ENCODE measurements at places on chromosomes 1 and 21.
A peak's percentile ranks its signal among the peaks of the same experiment; 100 is the strongest.

DNA sequence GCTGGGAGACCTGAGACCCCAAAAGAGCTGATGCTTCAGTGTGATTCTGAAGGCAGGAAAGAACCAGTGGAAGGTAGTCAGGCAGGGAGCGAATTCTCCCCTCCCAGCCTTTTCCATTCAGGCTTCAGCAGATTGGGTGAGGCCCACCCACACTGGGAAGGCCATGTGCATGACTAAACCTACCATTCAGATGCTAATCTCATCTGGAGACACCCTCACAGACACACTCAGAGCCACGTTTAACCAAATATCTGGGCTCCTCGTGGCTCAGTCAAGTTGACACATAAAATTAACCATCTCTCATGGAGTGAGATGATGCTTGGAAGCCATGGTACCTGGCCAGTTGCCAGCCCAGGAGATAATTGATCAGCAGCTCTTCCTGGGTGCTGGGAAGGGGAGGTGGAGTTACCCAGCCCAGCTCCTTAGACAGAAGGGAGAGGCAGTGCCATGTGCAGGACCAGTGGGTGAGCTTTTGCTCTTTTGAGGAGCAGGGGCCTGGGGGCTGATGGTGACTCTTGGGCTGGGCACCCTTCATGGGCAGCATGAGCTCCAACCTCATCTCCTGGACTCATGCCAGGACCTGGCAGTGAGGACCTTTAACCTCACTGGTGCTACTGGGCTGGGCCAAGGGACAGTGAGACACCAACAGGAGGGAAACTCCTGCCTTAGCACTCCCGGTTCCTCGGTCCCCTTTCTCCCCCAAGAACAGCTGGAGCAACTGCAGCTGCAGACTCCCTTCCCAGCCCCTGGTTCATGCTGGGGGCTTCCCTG is 89.0 kb upstream of the ACTL8 start:
- no peak for DNase-seq

GRCh38 chr1:99992760-99993467 is 23.1 kb downstream of the SLC35A3 start:
- no peak for DNase-seq

DNA sequence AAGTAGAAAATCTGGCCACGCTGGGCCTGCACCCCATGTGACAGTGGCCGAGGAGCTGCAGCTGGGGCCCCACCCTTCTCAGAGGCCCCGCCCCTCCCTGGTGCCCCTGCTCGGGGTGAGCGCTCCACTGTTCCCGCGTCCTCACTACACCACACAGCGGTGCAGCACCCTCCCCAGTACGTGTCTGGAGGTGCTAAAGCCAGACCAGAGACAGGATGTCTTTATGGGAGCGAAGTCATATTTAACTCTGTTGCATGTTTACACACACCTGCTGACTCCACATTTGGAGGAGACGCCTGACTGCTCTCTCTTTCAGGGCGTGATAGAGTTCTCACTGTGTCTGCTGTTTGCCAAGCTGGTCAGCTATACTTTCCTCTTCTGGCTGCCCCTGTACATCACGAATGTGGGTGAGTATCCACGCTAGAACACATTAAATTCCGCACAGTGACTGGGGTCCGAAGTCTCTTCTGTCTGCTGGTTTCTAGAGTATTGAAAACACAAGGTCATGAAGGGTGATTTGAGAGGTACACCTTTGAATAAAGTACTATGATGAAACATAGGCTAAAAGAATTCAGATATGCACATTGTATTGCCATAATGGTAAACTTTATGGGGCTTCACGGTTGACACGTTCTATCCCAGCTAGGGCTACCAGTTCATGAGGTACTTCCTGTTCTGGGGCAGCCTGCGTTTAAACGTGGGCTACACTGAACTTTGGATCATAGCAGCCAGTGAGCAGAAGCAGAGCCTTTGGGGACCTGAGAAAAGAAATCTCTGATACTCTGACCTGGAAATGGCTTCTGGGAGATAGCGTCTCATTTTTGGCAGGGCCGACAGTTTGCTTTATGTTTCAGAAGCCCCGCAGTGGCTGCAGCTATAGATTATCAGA is 48.4 kb downstream of the SLC37A1 start:
- DNase-seq: no peak

GRCh38 chr1:184112176-184112948 is 60.8 kb downstream of the TSEN15 start:
- DNase-seq: no peak

DNA sequence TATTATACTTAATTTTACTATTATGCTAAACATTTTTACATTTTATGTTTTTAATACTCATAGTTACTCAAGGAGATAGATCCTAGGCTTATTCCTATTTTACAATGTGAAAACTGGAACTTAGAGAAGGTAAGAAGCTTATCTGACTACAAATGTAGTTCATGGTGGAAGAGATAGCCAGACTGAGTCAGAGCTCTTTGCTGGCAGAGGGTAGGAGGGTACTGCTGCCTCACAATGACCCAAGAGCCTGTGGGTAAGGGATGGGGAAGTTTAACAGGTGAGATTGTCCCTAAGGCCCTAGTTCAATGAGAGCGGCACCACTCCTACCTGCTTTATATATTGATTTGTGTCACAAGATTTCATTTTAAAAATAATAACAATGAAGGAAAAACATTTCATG is 34.1 kb upstream of the NEK7 start:
- DNase-seq: no peak

DNA sequence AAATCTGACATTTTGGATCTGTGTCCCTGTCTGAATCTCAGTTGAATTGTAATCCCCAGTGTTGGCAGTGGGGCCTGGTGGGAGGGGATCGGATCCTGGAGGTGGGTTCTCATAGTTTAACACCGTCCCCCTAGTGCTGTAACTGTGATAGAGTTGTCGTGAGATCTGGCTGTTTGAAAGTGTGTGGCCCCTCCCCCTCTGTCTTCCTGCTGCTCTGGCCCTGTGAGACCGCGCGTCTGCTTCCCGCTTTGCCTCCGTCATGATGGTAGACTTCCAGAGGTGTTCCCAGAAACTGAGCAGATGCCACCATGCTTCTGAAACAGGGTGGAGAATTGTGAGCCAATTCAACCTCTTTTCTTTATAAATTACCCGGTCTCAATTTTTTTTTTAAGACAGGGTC is 25.0 kb downstream of the AGPAT3 start:
- DNase-seq: no peak

GRCh38 chr21:33951276-33952178 is 35.9 kb upstream of the ATP5PO start:
- no peak for DNase-seq

DNA sequence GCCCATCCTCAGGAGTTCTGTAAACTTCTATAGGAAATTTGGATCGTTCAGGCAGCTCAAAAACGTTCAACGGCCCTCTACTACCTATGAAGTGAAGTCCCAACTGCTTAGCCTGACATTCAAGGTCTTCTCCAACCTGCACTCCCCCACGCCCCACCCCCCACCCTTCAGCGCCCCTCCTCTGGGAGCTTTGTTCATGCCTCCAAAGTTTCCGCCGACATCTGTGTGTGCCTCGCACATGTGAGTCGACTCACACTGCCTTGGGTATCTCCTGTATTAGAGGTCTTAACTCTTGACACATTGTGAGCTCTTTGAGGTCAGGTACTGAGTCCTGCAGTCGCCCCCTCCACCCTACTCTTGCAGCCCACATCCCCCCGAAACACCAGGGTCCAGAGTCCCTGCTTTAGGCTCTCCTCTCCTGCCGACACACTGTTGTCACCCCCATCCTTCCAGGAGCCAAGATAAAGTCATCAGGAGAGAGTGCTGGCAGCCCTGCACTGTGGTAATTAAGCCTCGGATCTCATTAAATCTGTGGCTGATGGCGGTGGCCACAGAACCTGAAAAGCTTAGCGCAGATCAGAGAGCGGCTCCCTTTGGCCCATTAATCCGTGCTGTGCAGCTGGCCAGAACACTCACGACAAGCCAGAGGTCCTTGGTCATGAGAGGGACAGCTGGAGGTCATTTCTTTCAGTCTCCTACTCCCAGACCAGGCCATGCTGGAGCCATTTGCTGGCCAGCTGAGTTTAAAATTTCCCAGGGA is 1.4 kb upstream of the PAFAH2 start:
- DNase-seq: no peak

DNA sequence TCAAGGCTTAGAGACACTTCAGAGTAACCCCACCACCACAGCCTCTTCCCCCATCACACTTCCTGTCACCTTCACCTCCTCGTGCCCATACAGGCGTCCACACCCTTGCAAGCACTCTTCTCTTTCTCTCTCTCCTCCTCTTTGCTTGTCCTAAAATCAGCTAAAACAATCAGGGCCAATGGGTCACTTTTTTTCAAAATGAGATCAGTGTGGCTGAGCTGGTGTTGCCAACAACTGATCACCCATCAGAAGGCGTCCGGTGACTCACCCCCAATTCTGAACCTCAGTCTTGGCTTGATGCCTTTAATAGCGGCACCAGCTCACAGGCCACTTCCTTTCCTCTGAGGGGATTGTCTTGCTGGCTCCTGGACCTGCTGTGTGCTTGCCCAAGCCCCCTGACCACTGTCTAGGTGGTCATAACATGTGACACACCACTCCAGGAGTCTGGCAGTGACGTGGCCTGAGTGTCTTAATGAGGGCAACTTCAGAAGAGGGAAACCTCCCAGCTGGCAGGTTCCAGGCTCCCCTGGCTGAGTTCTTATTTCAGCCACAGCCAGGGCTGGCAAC is 1.6 kb downstream of the DRAXIN start:
- DNase-seq: peak; percentile 27
